ENCODE measurements at places on chromosomes 4 and X.

- DNase-seq = no peak
Measured at GRCh38 chr4:136113921-136114320, 1418.4 kb downstream of the PCDH18 start.

DNA sequence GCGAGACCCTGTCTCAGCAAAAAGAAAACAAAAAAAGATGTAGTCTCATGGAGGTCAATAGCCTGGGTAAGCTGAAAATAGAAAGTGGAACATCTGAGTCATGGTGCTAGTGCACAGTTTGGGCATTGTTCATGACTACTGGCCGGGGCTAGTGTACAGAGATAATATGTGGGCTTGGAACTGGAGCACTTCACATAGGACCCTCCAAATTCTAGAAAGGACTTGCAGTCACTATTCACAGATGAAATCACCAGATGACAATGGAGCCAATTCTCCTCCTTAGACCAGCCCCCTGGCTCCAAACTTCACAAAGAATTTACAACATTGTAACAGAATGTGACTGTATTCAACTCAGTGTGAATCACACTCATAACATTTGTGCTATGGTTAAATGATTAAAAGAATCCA, 367.8 kb upstream of the SLC7A11 start:
- DNase-seq = no peak

GRCh38 chr4:169615467-169616106, 3.2 kb upstream of the NEK1 start:
- no peak for DNase-seq

- no peak for DNase-seq
Measured at GRCh38 chr4:168019019-168019651, 73.2 kb upstream of the ANXA10 start.

DNA sequence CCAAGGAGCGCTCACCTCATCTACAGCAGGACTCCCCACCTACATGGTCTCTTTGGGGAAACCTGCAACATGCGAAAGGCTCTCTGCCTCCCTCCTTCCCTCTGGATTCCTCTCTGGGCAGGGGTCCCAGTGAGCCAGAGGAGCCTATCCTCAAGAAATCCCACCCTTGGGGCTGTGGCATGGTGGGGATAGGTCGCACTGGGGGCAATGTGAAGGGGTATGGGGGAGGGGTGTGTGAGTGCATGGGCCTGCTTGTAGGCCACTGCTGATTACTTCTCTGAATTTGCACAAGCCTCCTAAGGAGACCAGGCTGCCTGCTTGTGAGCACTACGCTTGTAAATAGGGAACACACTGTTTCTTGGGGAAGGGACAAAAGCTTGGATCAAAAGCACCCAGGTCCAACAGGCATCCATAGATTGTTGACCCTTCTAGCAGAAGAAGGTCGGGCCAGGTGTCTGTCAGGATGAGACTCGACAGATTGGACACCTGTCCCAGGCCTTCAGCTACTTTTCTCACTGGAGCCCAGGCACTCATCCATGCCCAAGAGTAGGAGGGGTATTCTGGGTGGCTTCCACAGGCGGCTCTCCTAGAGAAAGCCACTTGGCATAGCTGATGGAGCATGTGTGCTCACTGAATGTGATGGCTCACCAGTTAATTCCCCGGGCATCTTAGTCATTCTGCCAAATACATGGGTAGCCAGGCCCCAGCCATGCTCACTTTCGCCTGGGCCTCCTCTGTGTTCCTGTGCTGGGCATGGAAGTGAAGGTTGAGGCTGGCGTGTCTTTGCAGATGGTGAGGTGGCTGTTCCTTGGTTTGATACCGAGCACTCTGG, 75.0 kb downstream of the NBDY start:
- no peak for DNase-seq

DNA sequence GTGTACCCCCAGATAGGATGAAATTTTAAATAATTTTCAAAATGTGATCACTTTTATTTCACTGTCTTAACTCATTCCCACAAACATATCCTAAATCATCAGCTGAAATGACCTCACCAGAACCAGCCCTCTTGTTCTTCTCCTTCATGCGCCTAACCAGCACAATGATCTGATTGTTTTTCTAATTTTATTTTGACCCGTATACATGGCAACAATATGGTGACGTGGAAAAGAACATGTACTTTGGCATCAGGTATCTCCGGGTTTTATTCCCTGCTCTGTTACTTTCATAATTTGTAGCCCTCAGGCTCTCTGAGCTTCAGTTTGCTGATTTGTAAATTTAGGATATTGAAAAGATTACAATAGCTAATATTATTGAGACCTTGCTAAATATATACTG, 562.4 kb upstream of the ZFP42 start:
- DNase-seq = no peak

All from KBM-7 (cell line).